ENCODE measurements at places on chromosomes 4 and X. TPM values are rescaled to one million over a fixed set of nuclear protein-coding genes. Genes with fewer than 3 reads are reported as not detected.

DNA sequence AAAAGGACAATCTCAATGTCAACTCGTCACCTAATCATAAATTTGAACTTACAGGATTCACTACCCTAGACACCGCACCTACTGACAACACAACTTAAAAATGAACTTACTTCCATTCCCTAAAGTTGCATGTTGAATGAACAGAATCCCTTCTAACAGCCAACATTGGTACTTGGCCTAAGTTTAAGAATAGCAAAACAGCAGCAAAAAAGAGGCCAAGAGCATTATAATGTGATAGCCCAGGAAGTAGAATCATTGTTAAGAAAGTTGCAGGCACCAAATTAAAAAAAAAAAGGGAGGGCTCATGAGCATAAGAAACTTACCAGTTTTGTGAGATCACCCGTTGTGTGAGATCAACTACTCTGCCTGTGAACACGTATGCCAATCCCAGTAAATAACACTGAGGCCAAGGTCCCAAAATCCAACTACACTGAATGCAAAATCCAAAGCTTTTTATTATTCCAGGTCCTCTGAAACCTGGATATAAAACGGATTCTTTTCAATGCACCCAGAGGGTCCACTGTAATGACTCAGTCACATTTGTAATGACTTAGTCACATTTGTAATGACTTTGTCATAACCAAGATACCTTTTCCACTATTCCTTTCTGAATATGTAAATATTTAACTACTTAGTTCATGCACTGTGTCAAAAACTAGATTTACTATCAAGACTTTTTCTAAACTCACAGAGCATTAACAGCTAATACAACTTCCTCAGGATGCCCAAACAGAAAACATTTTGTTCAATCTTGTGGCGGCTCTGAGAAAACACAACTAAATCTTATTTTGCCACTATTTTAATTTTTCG is 6.8 kb downstream of the HNRNPDL start:
- H3K27ac ChIP-seq: no peak overlapping the region
- H3K36me3 ChIP-seq: peaks cover 63% of the 10 kb centered on the region
- H3K27me3 ChIP-seq: no peaks in the 10 kb centered on the region
- no peak overlapping the region for H3K4me3 ChIP-seq
- no peak for DNase-seq
- no peaks in the 10 kb centered on the region for H3K4me1 ChIP-seq

DNA sequence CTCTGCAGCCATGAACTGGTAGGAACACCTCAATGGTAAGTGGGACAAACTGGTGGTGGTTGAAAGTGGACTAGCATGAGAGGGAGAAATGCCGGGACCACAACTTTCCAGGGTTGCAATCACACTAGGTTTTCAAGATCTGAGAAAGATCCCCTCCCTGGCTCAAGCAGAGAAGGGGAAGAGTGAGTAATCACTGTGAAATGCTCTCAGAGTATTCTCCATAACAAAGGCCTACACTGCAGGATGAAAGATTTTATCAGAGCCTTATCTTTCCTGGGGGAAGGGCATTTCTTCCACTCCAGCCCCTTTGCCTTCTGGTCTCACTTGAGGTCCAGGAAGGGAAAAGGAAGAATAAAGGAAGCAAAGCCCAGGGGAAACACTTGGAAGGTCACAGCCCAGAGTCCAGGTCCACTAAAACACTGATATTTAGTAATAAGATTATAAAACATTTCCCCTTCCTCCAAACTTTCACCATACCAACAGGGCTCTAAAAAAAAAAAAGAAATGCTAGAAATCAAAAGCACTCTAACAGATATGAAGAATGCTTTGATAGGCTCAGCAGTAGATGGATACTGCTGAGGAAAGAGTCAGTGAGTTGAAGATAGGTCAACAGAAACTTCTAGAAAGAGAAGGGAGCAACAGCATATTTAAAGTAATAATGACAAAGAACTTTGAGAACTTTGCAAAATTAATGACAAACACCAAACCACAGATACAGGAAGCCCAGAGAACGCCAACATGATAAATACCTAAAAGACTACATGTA is 95.9 kb downstream of the WDFY3 start:
- peak overlapping the region; percentile 73 for H3K4me3 ChIP-seq
- peaks cover 20% of the 10 kb centered on the region for H3K4me1 ChIP-seq
- peak overlapping the region; percentile 59 for H3K27ac ChIP-seq
- H3K36me3 ChIP-seq: no peaks in the 10 kb centered on the region
- H3K27me3 ChIP-seq: no peaks in the 10 kb centered on the region

- no peak for DNase-seq
Observed at GRCh38 chr4:156865451-156865850, 106.1 kb downstream of the PDGFC start.

GRCh38 chr4:133131829-133132460 is 17.1 kb upstream of the PCDH10 start:
- H3K4me1 ChIP-seq: peaks cover 12% of the 10 kb centered on the region
- H3K36me3 ChIP-seq: peaks cover 3% of the 10 kb centered on the region
- H3K27ac ChIP-seq: no peak overlapping the region
- H3K4me3 ChIP-seq: peak overlapping the region; percentile 44

DNA sequence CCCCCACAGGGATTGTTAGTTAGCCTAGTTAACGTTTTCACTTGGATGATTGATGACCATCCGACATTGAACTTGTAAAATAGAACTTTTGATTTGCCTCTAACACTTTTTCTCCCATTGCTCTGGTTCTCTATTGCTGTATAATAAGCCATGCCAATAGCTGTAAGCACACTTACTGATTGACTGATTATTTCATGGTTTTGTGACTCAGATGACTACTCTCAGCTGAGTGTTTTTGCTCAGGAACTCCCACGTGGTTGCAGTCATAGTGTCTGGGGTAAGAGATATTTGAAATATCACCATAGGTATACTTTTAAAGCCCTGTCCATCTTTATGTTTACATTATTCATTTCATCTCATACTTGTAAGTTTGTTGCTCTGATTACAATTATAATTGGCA is 1285.5 kb downstream of the STIM2 start:
- H3K27me3 ChIP-seq: no peaks in the 10 kb centered on the region
- no peak overlapping the region for H3K27ac ChIP-seq
- H3K4me1 ChIP-seq: no peaks in the 10 kb centered on the region
- DNase-seq: no peak
- H3K36me3 ChIP-seq: no peaks in the 10 kb centered on the region

GRCh38 chrX:119809185-119809666 is 17.8 kb upstream of the RPL39 start:
- no peaks in the 10 kb centered on the region for H3K4me1 ChIP-seq
- no peak overlapping the region for H3K27ac ChIP-seq
- no peaks in the 10 kb centered on the region for H3K36me3 ChIP-seq
- peak overlapping the region; percentile 58 for H3K4me3 ChIP-seq

DNA sequence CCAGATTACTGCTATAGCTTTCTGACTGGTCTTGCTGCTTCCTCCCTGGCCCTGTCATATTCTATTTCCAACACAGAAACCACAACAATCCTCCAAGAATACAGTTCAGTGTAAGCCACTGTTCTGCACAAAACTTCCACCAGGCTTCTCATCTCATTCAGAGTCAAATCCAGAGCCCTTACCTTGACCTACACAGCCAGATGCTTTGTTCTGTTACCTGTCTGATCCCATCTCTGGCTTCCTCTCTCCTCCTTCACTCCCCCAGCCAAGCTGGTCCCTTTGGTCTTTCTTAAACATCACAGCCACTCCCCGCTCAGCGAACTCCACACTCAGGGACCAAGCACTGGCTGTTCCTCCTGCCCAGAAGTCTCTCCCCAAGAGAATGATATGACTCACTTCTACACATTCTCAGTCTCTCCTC is 84.8 kb upstream of the BMP2K start:
- H3K27ac ChIP-seq: no peak overlapping the region
- no peak overlapping the region for H3K4me3 ChIP-seq
- H3K27me3 ChIP-seq: no peaks in the 10 kb centered on the region
- no peaks in the 10 kb centered on the region for H3K36me3 ChIP-seq

GRCh38 chr4:138414202-138414601 is 172.1 kb upstream of the SLC7A11 start:
- no peak overlapping the region for H3K4me3 ChIP-seq
- H3K4me1 ChIP-seq: no peaks in the 10 kb centered on the region
- no peaks in the 10 kb centered on the region for H3K27me3 ChIP-seq
- DNase-seq: no peak
- H3K36me3 ChIP-seq: no peaks in the 10 kb centered on the region
- no peak overlapping the region for H3K27ac ChIP-seq

DNA sequence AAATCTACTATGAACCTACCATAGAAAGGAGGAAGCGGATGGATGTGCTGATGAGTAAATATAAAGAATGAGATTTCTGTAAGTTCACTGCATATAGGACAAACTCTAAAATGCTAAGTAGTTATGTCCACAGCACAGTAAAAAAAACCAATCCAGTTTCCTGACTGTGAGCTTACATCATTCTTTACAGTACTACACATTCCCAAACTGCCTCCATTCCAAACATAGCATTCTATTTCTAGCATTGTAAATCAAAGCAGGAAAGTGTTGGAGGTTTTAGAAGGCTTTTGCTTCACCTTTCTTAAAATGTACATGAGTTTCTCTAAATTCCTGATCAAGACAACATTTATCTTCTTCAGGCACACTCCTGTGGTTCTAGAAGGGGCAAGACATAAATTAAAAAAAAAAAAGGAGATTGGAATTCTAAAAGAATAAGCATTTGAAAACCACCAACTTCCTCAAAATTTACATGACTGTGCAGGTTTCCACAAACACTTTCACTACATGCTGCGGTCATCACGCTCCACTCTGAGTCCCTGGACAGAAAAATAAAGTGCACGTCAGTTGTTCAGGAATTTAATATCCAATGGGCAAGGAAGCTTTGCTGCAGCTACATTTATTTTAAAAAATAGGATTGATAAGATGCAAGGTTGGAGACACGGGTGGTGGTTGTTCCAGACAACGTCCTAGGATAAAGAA is 297.6 kb upstream of the STS start:
- no peak for DNase-seq
- no peak overlapping the region for H3K27ac ChIP-seq
- H3K4me3 ChIP-seq: no peak overlapping the region
- H3K4me1 ChIP-seq: no peaks in the 10 kb centered on the region
- H3K27me3 ChIP-seq: no peaks in the 10 kb centered on the region

DNA sequence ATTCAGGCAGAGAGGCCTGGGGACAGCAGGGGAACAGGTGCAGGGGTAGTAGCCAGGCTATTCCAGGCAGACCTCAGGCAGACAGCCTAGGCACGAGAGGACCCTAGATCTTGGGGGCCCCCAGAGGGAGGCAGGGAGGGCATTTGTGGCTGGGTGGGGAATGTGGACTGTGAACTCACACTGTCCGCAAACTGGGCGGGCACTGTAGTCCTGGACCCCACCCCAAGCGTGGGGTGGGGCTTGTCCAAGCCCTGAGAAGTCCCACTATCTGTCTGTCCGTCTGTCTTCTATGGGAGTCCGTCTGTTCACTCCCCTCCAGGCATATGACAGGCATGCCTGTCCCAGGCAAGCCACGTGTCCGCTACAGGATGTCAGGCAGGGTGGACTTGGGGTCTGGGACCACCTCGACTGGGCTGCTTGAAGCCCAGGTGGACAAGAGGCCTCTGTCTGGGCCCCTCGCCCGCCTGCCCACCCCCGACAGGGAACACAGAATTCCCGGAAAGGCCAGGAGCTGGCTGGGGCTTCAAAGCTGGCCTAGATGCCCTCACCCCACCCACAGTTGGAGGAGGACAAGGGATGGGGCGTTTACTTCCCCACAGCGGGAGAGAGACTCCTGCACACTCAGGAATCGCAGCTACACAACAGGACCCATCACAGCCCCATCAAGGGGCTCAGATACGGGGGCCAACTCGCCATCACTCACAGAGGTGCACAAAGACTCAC is at the start of gene SLC38A5:
Gene SLC38A5 (minus strand): TSS at position 151 of the 723 bp plus-strand sequence. CDS start 2,336 bp downstream, outside the sequence.
- peak within 1 kb of the TSS; percentile 85 for H3K4me3 ChIP-seq
- no peak for DNase-seq
- H3K4me1 ChIP-seq: peaks cover 8% of the 10 kb centered on the region
- H3K27ac ChIP-seq: no peak within 1 kb of the TSS

DNA sequence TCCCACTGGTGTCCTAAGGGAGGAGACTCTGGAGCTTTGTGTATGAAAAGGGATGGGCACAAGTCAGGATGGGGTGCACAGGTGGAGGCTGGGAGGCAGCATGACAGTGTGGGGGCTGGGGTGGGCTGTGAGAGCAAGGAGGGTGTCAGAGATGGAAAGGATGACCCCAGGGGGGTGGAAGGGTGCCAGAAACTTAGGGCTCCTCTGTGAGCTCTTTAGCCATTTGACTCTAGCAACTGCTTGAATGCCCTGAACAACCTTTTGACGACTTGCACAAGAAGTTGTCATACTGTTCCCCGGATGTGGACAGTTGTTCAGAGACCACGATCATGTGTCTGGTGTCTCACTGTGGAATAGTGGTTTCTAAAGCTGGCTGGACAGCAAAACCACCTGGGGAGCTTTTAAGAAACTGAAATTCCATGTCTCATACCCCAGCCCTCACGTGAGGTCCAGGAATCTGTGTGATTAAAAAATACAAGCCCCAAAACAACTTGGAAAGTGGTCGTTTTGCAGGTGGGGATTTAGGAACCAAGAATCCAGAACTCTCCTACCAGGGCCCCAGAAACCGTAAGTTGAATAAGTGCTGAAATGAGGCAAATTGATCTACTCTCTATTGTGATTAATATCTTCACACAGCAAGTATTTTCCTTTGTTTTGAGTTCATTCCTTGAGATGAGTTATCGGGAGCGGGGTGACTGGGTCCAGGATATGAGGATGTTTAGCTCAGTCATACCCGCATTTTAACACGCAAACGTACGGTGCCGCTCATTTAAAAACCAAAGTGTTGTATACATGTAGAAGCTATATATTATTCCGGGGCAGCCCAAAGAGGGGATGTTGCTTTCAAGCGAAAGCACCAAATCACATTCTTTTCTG is 3.4 kb downstream of the RHOH start:
- no peaks in the 10 kb centered on the region for H3K4me1 ChIP-seq
- DNase-seq: no peak
- no peaks in the 10 kb centered on the region for H3K36me3 ChIP-seq

DNA sequence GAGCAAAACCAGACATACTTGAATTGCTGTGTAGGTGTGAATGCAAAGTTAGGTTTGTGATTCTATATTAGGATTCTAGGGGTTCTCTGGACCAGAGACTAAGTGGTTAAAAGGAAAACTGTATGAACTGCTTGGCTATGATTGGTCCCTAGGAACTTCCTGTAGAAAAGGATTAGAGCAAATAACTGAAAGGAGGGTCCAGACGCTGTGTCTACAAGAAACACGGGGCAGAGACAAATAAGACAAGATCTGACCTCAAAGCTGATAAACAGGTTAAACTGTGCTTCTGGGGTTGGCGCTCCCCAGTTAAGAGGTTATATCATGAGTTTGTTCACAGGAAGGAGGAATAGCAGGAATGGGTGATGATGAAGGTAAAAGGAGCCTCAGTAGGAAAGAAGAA is 183.6 kb downstream of the MGST2 start:
- H3K4me1 ChIP-seq: peaks cover 39% of the 10 kb centered on the region
- H3K27ac ChIP-seq: no peak overlapping the region
- no peak for DNase-seq
- H3K36me3 ChIP-seq: peaks cover 3% of the 10 kb centered on the region

GRCh38 chr4:76197031-76197743 is 16.4 kb downstream of the SCARB2 start:
- no peaks in the 10 kb centered on the region for H3K27me3 ChIP-seq
- no peak overlapping the region for H3K4me3 ChIP-seq
- DNase-seq: no peak

Gene SLC9B1
- total RNA-seq: 1.4 TPM

Gene RTL5
- 8.4 TPM for total RNA-seq

Gene NMU
- total RNA-seq: 9.6 TPM

Gene AADAT
- 42.3 TPM for total RNA-seq

Gene STOX2
- total RNA-seq: 12.7 TPM

Gene SSX1
- not detected for total RNA-seq

Gene FAM47A
- not detected for total RNA-seq

Gene VSIG4
- not detected for total RNA-seq

Gene TXK
- total RNA-seq: 0.48 TPM

All from endodermal cell (in vitro differentiated cells).